ENCODE measurements at places on chromosomes 1 and 21.

- no peak for DNase-seq
Measured at GRCh38 chr1:238468068-238468467, 577.3 kb upstream of the ZP4 start.

GRCh38 chr1:15231714-15232201, 15.3 kb upstream of the FHAD1 start:
- no peak for DNase-seq

DNA sequence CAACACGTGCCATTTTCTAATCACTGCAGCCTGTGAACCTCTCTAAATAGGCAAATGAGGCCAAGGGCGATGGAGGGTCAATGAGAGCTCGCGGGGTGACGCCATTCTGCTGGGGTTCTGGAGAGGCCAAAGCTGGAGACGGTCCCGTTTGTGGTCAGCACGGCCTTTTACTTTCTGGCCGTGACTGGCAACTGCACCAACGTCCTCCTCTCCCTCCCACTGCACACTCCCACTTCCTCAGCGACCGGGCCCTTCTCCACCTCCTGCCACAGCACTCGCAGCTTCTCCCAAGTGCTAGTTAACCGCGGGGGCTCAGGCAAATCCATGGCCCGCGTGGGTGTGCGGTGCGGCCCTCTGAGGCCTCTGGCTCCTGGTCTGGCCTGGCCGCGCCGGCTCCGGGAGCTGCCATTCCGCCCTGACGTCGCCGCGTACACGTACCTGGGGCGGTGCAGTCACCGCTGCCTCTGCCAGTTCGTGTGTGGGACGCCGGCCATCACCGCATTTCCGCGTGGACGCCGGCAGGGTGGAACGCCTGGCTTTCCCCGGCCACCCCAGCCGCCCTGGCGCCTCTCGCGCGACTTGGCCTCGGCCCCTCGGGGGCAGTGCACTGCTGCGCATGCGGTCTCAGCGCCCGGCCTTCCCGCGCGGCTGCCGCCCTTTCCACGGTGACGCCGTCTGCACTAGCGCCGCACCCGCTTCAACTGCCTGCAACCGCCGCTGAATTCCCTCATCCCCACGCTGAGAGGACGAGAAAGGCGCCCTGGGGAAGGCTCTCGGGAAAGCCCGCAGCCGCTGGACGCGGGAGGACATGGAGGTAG, 18.2 kb downstream of the OR2C3 start:
- no peak for DNase-seq

- no peak for DNase-seq
Measured at GRCh38 chr1:226100436-226101391, 38.2 kb downstream of the H3-3A start.

DNA sequence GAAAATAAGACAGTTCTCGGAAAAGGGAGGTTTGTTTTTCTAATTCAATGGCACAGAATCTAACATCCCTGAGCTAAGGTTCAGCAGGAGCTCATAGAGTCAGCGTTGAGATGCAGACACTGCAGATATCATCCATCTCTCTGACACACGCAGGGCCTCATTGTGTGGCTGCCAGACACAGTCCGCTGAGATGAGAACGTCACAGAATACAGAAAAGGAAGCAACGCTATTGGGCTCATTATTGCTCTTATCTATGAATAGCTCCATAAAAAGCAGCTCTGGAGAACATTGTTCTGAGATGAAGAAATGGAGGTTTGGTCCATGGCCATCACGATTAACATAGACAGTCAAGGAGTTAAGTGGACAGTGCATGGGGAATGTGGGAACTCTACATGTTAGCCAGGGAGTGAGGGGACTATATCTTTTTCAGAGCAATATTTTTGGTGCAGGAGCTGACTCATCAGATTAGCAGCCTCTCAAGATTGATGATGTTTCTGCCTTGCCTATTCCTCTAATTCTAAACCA, 771.6 kb upstream of the CXADR start:
- DNase-seq = no peak

DNA sequence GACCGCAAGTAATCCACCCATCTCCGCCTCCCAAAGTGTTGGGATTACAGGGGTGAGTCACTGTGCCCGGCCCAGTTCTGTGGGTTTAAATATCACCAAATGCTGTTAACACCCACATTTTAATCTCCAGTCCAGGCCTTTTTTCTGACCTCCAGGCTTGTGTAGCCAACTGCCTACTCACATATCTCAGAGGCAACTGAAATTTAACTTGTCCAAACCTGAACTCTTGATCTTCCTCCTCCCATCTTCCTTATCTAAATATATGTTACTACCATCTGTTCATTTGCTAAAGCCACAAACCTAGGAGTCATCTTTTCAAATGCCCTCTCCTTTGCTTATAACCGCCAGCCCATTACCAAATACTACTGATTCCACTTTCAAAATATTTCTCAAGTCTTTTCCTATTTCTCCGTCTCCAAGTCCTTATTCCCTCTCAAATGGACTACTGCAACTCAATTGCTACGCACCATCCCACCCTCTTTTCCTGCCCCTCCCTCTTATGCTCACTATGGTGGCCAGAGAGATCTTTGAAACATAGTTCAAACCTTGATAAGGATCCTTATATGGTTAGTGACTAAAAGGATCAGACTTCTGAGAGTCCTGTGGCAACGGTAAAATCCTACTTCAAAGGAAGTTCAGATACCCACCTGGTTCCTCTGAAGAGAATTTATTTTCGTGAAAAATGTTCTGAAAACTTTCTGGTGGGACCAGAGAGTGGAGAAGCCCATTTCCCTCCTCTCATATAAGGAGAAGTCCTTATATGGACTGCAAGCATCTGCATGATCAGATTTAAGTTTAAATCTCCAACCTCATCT, 78.5 kb upstream of the CDC42BPA start:
- DNase-seq = no peak

- no peak for DNase-seq
Measured at GRCh38 chr21:27831816-27832569, 865.1 kb upstream of the ADAMTS5 start.

GRCh38 chr21:42631142-42631541, 22.3 kb upstream of the PDE9A start:
- DNase-seq = no peak

DNA sequence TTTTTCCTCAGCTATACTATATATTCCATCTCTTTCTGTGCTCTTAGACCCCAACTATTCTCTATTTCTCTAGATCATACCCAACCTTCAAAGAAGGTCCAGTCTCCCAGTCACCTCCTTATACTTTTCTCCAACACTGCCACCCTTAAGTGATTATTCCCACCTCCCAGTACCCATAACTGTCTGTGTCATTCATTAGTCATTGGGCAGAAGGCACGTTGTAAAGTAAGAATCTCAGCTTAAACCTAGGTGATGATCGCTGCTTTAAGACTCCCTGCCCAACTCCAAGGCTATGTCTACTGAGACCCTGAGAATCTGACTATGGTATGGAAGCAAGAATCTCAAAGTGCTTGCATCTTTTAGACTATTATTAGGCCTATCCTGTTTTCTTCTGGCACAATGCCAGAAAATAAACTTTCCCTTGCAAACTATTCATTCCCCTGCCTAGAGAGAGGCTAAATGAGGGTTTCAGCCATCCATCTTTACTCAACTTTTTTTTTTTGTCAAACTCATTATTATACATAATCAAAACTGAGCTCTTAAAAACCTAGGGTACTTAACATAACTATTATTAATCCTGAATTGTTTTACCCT, 174.3 kb upstream of the DPT start:
- no peak for DNase-seq

DNA sequence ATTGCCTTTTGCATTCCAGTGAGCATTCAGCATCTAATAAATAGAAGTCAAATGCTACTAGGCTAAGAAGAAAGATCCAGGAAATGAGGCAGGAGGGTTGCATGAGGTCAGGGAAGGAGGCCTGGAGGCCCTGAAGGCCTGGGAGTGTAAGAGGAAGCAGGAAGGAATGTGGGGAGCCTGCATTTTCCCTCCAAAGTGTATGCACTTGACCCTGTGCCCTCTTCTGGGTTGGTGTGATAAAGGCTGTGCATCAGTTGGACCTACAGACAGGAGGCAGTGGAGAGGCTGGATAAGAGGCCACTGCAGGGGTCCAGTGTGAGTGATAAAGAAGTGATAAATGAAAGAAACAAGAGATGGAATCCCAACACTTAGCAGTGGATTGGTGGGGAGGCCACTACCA, 20.4 kb downstream of the KIAA1614 start:
- DNase-seq = no peak

GRCh38 chr1:77342745-77343144, 60.9 kb downstream of the AK5 start:
- no peak for DNase-seq

DNA sequence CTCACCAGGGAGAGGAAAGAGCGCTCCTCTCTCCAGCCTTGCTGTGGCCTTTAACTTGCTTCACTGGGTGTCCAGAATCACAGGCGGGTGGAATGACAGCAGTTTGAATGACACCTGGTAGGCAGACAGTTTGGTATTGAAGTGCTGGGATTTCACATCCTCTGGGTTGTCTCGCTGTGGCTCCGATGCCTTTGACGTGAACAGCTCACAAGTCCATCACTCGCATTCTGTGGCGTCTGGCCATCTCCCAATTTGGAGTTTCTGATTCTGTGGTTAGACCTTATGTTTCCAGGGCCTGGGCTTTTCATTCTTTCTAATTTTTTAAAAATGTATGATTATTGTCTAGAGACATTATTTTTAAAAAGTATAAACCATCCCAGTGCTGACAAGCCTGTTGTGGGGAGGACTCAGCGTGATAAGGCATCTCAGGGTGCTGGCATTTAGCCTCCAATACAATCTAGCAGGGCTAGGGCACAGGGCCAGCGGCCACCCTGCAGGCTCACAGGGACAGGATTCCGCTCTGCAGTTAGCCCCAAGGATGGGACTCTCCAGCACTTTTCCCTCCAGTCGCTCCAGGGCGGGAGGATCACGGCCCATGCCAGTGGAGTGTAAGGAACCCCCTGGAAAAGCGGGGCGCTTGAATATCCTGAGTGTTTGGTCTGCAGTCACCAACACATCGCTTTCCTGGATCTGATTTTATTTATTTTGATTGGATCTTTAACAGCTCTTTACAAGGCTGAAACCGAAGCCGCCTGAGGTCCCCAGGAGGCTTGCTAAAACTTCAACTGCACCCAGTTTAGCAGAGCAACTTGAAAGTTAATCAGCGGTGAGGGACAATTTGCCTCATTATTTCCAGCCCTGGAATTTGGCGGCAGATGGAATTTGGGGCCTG, 178.3 kb downstream of the TRABD2B start:
- DNase-seq = no peak

DNA sequence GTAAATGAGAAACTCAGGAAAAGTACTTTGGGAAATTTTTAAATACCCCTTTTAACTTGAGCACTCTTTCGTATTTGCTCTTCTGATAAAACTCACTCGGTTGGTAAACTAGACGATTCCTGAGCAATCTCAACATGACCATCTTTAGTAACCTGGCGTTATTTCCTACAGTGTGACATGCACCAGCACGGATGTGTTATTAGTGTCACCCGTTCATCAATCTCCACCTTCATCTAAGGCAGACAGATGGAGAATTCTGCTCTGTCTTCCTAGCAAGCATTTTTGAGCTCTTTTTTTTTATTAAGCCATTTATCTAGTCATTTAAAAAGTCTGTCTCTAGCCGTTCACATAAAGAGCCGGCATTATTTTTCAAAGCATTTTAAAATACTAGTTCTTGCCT, 155.2 kb downstream of the DISP1 start:
- no peak for DNase-seq

DNA sequence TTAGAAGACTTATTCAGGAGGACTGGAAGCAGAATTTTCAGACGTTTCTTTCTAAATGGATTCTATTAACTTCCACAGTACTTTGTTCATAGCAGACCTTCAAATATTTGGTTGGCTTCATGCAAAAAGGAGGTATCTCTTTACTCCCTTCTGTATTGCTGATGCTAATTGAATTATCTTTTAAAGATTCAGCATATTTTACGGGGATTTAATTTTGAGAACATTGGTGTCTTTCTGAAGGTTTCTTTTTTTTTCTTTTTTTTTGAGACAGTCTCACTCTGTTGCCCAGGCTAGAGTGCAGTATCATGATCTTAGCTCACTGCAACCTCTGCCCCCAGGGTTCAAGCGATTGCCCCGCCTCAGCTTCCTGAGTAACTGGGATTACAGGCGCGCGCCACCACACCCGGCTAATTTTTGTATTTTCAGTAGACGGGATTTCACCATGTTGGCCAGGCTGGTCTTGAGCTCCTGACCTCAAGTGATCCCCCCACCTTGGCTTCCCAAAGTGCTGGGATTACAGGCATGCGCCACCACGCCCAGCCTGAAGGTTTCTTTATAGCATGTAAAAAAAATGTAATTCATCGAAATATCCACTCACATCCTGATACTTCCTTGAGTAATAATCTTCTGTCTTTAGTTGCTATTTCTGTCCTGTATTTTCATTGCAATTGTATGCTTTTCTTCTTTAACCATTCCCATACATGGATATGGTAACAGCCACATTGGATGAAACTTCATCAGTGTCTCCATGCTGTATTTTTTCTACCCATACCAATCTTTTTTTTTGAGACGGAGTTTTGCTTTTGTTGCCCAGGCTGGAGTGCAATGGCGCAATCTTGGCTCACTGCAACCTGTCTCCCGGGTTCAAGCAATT, 14.5 kb downstream of the CNST start:
- no peak for DNase-seq

DNA sequence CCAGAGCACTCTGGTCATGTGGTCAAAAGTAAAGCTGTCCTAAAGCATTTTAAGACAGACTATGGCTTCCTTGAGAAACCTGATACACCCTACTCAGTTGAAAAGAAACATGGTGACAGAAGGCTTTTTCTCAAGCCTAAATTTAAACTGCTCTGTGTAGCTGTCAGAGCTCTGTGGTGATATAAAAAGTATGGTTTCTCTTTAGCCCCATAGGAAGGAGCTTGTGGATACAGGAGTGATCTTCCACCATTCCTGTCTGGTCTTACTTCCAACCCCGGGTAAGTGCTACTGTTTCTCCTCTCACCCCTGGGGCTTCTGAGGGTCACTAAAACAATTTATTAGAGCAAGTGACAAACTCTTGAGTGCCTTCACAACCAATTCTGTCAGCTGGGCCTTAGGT, 8.5 kb downstream of the TP53BP2 start:
- DNase-seq = no peak

DNA sequence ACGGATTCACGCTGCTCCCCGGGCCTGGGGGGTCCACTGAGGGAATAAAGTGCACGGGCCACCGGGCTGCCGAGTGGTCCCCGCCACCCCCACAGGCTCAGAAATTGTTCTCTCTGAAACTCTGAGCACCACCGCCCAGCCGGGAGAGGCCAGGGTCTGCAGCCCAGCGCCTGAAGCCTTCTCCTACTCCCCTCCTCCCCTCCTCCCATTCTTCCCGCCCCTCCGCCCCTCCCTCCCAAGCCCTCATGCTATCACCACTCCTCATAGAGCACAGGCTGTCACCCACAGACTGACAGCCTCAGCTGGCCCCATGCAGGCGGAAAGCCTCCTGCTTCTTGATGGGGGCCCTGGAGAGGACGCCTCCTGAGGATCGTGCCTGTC, 707 bp upstream of the GPR153 start:
- no peak for DNase-seq

DNA sequence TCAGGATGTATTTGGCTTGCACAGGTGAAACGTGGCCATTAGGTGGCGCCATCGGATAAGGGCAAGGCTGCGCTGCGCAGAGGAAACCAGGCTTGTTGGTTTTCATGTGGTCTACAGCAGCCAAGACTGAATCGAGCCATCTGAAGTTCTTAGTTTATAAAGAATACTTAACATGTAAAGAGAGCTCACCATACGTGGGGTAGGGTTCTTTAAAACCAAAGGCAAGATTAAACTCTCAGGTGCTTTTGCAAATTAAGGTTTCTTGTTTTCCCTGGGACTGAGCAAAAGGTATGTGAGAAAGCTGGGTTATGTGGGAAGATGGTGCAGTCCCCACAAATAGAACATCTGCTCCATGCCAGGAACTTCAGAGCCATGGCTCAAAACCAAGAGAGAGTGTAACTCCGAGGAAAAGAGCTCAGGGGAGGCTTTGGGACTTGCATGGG, 9.3 kb downstream of the MASP2 start:
- peak; percentile 86 for DNase-seq

GRCh38 chr1:174397261-174397660, 50.5 kb upstream of the GPR52 start:
- no peak for DNase-seq
